ENCODE measurements at places on chromosomes 6 and 20.

GRCh38 chr6:3569816-3570215, 113.0 kb upstream of the SLC22A23 start:
- no peak for DNase-seq

GRCh38 chr6:115610696-115611095, 450.0 kb downstream of the FRK start:
- no peak for DNase-seq

DNA sequence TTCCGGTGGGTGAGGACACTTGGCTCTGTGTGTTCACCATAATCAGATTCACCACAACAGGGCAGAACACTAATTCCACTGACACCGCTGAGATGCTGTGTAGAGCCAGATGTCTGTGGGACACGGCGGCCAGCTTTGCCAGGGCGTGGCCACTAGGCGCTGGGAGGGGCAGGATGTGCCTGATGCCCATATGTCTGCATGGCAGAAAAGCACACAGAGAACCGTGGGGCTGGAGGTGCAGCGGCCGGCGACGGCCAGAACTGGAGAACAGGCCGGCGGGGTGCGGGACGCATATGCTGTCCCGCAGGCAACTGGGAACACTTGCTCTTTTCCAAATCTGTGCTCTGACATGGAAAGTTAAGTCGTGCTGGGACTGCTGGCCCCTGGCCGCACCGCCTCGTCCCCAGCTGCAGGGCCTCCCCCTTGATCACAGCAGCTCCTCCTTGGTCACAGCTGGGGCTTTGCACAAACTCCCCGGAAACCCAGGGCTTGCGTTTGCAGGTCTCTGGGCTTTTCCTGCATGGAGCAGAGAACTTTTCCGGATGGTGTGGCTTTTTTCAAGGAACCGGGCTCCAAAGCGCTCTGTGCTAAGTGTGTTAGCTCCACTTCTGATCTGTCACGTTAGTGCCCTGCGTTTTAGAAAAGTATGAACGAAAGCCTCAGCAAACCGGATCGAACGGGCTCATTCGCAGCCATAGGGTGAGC, 31.1 kb downstream of the NTSR1 start:
- DNase-seq, result no peak

- DNase-seq, result no peak
These were observed 53.8 kb downstream of the SASH1 start for GRCh38 chr6:148396411-148396810.

- no peak for DNase-seq
These were observed 107.1 kb upstream of the JAG1 start for GRCh38 chr20:10780901-10781300.

DNA sequence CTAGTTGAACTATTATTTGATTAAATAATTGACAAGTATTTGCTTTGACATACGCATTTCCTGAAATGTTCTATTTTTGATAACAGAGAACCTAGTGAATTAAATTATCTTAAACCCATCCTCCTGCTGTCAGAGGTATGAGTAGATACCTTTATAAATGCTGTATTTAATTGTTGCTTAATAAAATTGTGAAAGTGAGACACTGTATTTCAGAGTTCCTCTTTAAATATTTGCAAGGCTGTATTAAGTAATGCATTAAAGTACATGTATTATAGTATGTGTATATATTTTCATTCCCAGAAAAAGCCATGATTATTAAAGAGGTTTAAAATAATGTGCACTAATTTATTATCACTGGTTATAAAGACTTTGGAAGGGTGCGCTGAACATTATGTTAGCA, 483.8 kb downstream of the TFAP2B start:
- no peak for DNase-seq

DNA sequence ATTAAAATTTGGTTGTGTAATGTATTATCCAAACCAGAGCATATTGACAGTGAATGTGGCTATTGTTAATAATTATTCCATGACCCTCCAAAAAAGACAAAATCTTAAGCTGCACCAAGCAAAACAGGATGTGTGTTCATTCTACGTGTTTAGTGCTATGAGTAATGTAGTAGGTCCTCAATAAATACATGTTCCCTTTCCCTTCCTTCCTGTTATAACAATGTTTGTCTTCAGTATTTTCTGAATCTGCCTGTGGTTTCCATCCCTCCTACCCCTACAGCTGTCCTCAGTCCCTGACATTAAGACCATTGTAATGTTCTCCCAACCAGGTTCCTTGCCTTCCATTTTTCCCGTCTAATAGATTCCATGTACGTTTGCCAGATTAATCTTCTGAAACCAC, 163.8 kb downstream of the AIG1 start:
- no peak for DNase-seq
